ENCODE measurements at places on chromosomes 3 and 15. TPM values are rescaled to one million over a fixed set of nuclear protein-coding genes. Genes with fewer than 3 reads are reported as not detected.

The NPAP1 gene
- total RNA-seq, result not detected

The PIGZ gene
- total RNA-seq, result 5.6 TPM

The CEP19 gene
- 3.4 TPM for total RNA-seq

The IGF2BP2 gene
- total RNA-seq, result 140 TPM

The LTK gene
- 0.11 TPM for total RNA-seq

The CLDN1 gene
- total RNA-seq, result 25.9 TPM

The TGM5 gene
- total RNA-seq, result 1.7 TPM

The BCL6 gene
- 37.1 TPM for total RNA-seq

The CLRN1 gene
- not detected for total RNA-seq

The PRSS50 gene
- 0.50 TPM for total RNA-seq

The ZNF501 gene
- total RNA-seq, result 3.9 TPM

The WWTR1 gene
- 73.5 TPM for total RNA-seq

The ZIC4 gene
- not detected for total RNA-seq

The DUOXA2 gene
- not detected for total RNA-seq

The IL20RB gene
- 3.8 TPM for total RNA-seq

The SLC9C1 gene
- total RNA-seq, result not detected

The GP5 gene
- not detected for total RNA-seq

The OR5H14 gene
- not detected for total RNA-seq

The GOLGA8J gene
- not detected for total RNA-seq

The MUC20 gene
- 98.1 TPM for total RNA-seq

The AQP9 gene
- total RNA-seq, result not detected
